ENCODE measurements at places on chromosomes 11 and 22. TPM values are rescaled to one million over a fixed set of nuclear protein-coding genes. Genes with fewer than 3 reads are reported as not detected.

The ANO3 gene
- not detected for total RNA-seq

The FREY1 gene
- 1.4 TPM for total RNA-seq

The CCDC85B gene
- total RNA-seq = 103 TPM

The ST14 gene
- not detected for total RNA-seq

The SLC25A45 gene
- 4.8 TPM for total RNA-seq

DNA sequence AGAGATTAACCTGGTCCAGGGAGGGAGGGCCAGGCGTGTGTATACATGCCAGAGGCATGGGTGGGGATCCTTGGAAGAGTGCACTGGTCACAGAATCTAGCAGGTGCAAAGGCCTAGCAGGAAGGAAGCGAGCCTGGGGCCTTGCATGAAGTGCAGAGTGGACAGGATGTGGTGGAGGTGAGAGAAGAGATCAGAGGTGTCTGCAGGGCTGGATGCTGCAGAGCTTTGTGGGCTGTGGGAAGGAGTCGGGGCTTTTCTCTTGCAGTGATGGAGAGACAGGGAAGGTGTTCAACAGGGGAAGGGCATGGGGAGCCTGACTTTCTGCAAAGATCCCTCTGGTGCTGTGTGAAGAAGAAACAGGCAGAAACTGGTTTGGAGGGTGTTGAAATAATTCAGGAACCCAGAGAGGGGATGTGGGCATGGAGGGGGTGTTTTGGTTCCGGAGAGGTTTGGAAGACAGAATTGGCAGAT, 2.5 kb upstream of the TPST2 start:
- H3K27ac ChIP-seq = no peak overlapping the region
- peaks cover 14% of the 10 kb centered on the region for H3K4me1 ChIP-seq
- no peaks in the 10 kb centered on the region for H3K36me3 ChIP-seq
- H3K4me3 ChIP-seq = no peak overlapping the region
- H3K27me3 ChIP-seq = peaks cover 7% of the 10 kb centered on the region
- DNase-seq = no peak

DNA sequence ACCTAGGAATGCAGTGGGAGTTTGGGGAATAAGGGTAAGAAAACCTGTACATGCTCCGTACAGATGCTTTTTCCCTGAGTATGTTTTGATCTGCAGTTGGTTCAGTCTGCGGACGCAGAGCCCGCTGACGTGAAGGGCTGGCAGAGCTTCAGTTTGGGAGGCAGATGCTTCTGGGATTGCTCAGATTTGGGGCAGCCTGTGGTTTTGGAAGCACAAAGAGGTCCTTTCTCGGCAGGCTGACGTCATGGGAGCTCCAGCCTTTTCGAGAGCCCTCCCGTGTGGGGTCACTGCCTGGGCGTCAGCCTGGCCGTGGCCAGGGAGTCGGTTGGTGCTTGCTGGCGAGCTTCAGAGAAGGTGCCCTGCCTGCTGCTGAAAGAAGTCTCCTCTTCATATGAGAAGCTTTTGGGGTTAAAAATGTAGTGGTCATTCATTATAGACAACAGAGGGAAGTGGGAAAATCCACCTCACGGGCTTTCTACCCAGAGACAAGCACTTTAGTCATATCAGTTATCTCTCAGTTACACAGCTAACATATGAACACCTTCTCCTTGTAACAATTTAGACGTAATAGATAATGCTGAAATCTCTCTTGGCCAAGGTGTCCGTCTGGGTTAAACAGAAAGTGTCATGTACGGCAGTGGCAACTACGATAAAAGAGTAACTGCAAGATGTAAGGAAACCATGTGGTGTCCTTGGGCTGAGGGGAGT, 26.8 kb downstream of the TPCN2 start:
- no peaks in the 10 kb centered on the region for H3K36me3 ChIP-seq
- no peaks in the 10 kb centered on the region for H3K4me1 ChIP-seq
- no peaks in the 10 kb centered on the region for H3K27me3 ChIP-seq
- H3K27ac ChIP-seq = no peak overlapping the region

- no peak overlapping the region for H3K27ac ChIP-seq
- no peaks in the 10 kb centered on the region for H3K4me1 ChIP-seq
- H3K27me3 ChIP-seq = no peaks in the 10 kb centered on the region
Measured at GRCh38 chr11:95503047-95503446, 272.0 kb upstream of the SESN3 start.

GRCh38 chr22:20249797-20250354, 18.2 kb downstream of the RTN4R start:
- no peak overlapping the region for H3K27ac ChIP-seq
- H3K4me3 ChIP-seq = no peak overlapping the region
- H3K36me3 ChIP-seq = no peaks in the 10 kb centered on the region
- peak; percentile 30 for DNase-seq
- H3K27me3 ChIP-seq = no peaks in the 10 kb centered on the region

DNA sequence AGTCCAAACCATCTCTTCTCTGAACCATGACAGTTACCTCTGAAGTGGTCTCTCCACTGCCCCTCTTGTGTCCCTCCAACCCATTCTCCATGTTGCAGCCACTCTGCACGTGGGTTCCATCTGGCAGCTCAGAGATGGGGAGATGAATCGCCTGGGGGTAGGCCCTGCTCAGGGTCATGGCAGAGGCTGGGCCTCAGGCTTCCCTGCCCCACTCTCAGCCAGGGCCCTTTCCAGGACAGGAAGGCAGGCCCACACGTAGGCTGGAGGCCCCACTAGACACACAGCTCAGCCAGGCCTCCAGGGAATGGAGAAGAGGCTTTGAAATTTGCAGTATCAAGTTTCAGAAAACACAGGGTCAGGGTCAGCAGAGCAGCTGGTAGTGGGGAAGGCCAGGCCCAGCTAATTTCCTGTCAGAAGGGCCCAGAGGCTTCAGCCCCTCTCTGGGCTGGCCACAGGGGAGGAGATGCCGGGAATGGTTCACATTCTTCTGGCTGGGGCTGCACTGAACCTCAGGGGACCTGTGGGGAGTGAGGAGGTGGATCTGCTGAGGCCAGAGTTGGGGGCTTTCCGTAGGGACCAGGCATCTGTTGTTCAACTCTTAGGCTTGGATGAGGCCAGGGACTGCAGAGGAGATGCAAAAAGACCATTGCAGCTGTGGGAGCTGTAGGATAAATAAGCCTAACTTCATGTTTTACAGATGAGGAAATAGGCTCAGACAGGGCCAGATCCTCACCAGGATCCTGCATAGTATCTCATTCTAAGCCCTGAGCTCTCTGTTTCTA, 101.6 kb downstream of the SWAP70 start:
- DNase-seq = peak; percentile 92
- peak overlapping the region; percentile 46 for H3K27ac ChIP-seq
- peaks cover 17% of the 10 kb centered on the region for H3K4me1 ChIP-seq
- H3K36me3 ChIP-seq = no peaks in the 10 kb centered on the region

DNA sequence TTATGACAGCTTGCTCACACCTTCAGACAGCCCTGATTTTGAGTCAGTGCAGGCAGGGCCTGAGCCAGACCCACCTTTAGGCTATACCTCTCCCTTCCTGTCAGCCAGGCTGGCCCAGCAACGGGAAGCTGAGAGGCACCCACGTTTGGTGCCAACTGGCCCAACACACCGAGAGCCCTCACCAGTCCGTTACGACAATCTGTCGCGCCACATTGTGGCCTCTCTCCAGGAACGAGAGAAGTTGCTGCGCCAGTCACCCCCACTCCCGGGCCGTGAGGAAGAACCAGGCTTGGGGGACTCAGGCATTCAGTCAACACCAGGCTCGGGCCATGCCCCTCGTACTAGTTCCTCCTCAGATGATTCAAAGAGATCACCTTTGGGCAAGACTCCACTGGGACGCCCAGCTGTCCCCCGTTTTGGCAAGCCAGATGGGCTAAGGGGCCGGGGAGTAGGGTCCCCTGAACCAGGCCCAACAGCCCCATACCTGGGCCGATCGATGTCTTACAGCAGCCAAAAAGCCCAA, 13.1 kb downstream of the MED19 start:
- DNase-seq = no peak
- no peak overlapping the region for H3K27ac ChIP-seq
- H3K4me1 ChIP-seq = no peaks in the 10 kb centered on the region
- peaks cover 25% of the 10 kb centered on the region for H3K36me3 ChIP-seq
- no peak overlapping the region for H3K4me3 ChIP-seq

- no peak overlapping the region for H3K27ac ChIP-seq
- no peaks in the 10 kb centered on the region for H3K4me1 ChIP-seq
- H3K27me3 ChIP-seq = no peaks in the 10 kb centered on the region
- H3K36me3 ChIP-seq = peaks cover 2% of the 10 kb centered on the region
- DNase-seq = no peak
Measured at GRCh38 chr22:19921544-19922081, 20.0 kb upstream of the COMT start.

DNA sequence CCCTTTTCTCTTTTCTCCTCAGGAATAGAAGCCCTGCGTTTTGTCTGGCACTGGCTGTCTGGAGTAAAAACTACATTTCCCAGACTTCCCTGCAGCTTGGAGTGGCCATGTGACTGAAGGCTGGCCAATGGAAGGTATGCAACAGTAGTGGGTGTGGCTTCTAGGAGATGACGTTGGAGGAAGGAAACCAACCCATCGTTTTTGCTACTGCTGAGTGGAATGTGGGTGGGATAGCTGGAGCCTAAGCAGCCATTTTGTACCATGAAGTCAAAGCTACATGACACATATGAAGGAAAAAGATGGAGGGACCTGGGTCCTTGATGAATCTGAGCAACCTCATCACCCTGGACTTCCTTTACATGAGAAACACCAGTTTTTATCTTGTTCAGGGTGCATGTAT, 19.6 kb downstream of the FGF3 start:
- H3K36me3 ChIP-seq = no peaks in the 10 kb centered on the region
- H3K27ac ChIP-seq = no peak overlapping the region
- DNase-seq = peak; percentile 18
- no peaks in the 10 kb centered on the region for H3K4me1 ChIP-seq
- H3K4me3 ChIP-seq = no peak overlapping the region

- H3K4me3 ChIP-seq = no peak overlapping the region
- H3K4me1 ChIP-seq = no peaks in the 10 kb centered on the region
- DNase-seq = no peak
- H3K36me3 ChIP-seq = no peaks in the 10 kb centered on the region
- no peaks in the 10 kb centered on the region for H3K27me3 ChIP-seq
Measured at GRCh38 chr22:43289976-43290721, 53.0 kb downstream of the SCUBE1 start.

GRCh38 chr11:134987822-134988221, 575.8 kb upstream of the B3GAT1 start:
- no peaks in the 10 kb centered on the region for H3K36me3 ChIP-seq
- H3K27ac ChIP-seq = no peak overlapping the region
- no peaks in the 10 kb centered on the region for H3K27me3 ChIP-seq
- DNase-seq = no peak
- H3K4me3 ChIP-seq = no peak overlapping the region

DNA sequence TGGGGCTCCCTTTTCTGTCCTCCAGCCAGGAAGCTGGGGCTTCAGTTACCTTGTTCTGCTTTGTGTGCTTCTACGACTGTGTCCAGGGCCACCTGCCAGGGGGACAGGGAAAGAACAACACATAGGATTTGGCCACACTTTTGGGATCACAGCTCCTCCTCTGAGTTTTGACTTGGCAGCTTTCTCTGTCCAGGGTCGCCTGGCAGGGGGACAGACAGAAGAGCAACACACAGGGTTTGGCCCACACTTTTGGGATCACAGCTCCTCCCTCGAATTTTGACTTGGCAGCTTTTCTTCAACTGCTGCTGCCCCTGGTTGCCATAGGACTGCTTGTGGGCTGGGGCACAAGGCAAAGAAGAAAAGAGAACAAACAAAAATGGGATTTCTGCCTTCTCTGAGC, 19.1 kb downstream of the INCENP start:
- no peaks in the 10 kb centered on the region for H3K4me1 ChIP-seq
- H3K27ac ChIP-seq = no peak overlapping the region
- DNase-seq = no peak
- no peak overlapping the region for H3K4me3 ChIP-seq

GRCh38 chr11:94326947-94327346, 22.6 kb downstream of the IZUMO1R start:
- H3K4me1 ChIP-seq = no peaks in the 10 kb centered on the region
- no peaks in the 10 kb centered on the region for H3K27me3 ChIP-seq
- no peaks in the 10 kb centered on the region for H3K36me3 ChIP-seq
- DNase-seq = no peak
- H3K4me3 ChIP-seq = no peak overlapping the region

- no peaks in the 10 kb centered on the region for H3K36me3 ChIP-seq
- H3K27ac ChIP-seq = no peak overlapping the region
- no peaks in the 10 kb centered on the region for H3K4me1 ChIP-seq
Measured at GRCh38 chr22:48883211-48883960, 944.3 kb downstream of the BRD1 start.

GRCh38 chr11:109267293-109268095, 154.5 kb upstream of the C11orf87 start:
- H3K36me3 ChIP-seq = no peaks in the 10 kb centered on the region
- no peak overlapping the region for H3K4me3 ChIP-seq
- no peaks in the 10 kb centered on the region for H3K4me1 ChIP-seq
- no peak for DNase-seq

All from endothelial cell of umbilical vein (primary cell).